ENCODE measurements at places on chromosomes 2 and 18.

- DNase-seq, result no peak
These were observed 7.8 kb downstream of the CDK15 start for GRCh38 chr2:201813996-201814760.

- DNase-seq, result no peak
These were observed 39.9 kb downstream of the RAB10 start for GRCh38 chr2:26073830-26074229.

- DNase-seq, result no peak
These were observed 321.6 kb upstream of the LYPD1 start for GRCh38 chr2:132991471-132992045.

- DNase-seq, result no peak
These were observed 59.9 kb upstream of the MYCN start for GRCh38 chr2:15880226-15881119.

- DNase-seq, result peak; percentile 53
These were observed 42.4 kb downstream of the HK2 start for GRCh38 chr2:74876081-74876886.

DNA sequence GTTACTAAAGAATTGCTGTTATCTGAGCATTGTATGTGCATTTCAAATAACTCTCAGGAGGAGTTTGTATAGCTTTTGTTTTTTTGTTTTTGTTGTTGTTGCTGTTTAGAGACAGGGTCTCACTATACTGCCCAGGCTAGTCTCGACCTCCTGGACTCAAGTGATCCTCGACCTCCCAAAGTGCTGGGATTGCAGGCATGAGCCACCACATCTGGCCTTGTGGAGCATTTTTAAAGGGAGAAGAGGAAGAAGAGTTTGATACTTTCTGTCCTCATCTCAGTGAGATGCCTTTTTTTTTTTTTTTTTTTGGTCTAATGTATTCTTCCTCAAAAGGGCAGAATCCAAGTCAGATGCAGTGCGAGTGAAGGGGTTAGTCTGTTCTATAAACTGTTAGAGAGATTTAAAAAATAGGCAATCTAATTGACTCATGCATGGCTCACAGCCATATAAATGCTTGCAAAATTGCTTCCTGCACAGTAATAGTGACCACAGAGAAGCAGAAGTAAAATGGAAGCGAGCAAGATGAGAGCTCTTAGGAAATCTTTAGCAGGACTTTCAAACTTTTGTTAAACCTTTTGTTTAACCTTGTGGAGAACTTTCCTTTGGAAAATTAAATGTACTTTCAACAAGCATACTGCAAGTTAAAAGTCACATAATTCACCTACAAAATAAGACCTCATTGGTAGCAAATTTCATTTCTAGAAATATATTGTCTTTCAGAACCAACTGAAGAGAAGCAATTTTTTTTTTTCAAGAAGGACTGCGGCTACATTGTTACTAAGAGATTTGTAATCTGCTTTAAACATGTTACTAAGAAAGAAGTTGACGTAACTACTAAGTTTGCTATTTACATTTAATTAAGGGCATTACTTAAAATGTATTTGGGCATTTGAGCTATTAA, 52.3 kb upstream of the ROCK1 start:
- peak; percentile 41 for DNase-seq

DNA sequence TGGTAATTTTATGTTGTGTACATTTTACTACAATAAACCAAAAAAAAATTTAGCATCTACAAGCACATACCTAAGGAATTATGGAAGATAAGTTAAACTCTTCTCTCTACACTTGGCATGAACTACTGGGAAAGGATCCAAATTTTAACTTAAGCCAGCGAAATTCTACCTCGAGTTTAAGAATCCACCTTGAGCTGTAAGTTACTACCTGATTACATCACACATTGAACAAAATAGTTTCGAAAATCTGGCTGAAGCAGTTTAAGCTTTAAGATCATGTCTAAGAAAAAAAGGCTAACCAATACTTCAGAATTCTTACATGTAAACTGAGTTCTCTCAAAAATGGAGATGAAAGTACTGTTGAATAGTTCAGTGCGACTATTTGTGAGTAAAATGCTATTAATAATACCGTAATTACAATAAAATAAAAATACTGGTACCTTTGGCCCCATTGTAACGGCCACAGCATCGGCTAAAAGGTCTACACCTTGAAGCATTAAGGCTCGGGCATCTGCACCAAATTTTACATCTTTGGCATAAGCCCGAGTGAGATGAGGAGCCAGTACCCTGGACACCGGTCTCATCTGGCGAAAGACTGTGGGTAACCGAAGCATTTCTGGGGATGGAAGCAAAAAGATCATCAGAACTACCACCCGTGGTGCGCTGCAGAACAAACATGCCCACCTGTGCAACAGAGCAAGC, 1.3 kb downstream of the HSPD1 start:
- DNase-seq, result no peak

DNA sequence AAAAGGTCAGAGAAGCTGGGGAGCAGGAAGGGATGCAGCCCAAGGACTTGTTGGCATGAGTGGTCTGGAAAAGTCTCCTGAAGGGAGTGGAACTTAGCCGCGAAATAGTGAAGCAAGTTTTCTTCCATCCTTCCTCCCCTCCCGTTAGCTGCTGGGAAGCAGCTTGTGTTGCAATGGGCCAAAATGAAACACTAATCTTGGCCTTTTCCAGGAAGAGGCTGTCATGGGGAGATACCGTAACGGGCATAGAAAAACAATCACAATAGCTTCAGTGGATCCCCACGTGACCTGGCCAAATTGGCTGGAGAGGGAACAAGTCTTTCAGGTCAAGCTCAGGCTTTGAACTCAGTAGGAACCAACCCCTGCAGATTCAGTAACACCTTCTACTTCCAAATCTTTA, 49.3 kb downstream of the SEMA4F start:
- DNase-seq, result peak; percentile 69

DNA sequence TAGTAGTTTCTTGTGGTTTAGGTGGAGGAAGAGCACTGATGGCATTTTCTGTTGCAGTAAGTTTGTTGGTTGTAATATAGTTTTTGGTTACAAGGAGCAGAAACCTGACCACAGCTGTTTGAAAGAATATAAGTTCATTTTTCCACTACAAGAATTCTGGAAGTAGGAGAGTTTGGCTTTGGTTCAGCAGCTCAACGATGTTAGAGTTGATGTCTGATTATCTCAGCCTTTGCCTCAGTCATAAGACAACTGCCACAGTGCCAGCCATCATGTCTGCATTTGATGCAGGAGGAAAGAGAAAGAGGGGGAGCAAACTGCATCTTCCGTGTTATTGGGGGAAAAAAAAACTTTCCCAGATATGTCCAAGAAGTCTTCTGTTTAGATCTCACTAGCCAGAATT, 119.1 kb downstream of the LYPD1 start:
- no peak for DNase-seq

DNA sequence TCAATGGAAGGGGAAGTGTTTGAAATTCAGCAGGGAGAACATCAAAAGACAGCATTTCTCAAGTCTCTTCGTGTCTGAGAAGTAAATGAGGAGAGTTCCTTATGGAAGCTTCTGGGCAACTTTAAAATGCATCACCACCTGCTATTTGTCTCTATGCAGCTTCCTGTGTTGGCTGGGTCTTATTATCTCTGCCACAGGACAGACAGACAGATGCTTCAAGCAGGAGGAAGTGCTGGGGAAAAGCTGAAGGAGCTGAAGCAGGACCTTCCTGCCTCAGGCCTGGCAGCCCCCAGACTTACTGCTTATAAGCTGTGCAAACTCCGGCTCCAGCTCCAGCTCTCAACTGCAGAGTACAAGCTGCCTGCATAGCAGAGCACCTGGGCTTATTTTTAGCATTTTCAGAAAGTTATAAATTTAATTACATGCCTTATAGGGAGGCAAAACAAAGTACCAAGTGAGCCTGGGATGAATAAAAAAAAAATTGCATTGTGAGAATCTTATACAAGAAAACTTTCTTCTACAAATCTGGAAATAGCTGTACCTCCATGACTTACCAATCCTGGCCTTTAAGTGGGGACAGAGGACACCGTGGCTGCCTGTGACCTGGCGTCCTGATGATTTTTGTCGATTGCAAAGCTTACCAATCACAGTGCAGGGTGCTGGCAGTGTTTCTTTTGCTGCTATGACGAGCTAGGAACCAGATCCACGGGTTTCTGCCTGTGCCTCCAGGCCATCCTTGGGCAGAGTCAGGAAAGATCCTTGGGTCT, 206.3 kb downstream of the SEPTIN10 start:
- DNase-seq, result no peak

DNA sequence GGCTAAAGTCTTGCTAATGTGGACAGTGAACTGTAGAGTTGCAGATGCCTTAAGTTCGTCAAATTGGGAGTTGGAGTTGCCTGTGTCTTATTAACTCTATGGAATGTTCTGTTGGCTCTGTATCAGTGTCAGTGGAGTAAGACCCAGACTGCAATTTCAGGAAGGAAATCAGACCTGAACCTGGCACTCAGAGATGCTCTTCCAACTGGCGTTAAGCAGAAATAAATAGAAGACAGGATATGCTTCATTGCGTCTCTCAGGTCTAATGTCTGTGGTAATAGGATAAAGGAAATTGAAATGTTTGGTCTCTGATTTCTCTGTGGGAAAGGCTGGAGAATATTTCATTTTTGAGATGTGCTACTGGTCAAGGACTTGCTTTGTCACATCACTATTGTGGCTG, 846.7 kb upstream of the ID2 start:
- DNase-seq, result no peak

Data from foreskin melanocyte (primary cell).